ENCODE measurements at places on chromosomes 16 and 17.
A peak's percentile ranks its signal among the peaks of the same experiment; 100 is the strongest.

DNA sequence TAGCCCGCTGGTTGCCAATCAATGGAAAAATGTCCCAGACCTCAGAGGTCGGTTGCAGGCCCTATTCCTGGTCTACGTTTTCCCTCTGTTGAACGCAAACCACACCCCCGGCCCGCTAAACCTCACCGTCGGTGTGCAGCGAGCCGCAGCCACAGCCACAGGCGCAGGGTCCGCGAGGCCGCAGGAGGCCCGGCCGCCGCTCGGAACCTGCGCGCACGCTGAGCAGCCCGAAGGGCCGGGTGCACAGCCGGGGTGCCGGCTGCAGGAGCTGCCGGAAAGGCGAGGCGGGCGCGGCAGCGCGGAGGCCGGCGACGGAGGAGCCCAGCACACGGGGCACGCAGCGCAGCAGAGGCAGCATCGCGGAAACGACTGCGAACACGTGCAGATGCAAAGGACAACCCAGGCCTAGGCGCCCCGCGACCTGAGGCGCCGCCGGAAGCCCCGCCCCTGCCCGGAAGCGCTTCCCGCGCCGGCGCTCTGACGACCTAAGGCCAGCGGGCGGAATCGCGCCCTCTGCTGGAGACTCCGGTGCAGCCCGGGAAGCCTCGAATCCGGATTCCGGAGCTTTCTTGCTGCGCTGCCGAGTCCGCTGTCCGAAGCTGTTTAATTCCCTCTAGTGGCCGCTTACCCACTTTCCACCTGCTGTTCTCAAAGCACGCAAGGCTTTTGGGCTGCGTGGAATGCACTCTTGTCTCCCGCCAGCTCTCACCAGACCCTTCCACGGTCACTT is at the start of gene C1QBP:
C1QBP (minus strand) TSS at position 440 of the 730 bp plus-strand sequence; CDS start at position 358, 82 bp downstream.
- DNase-seq, result peak; percentile 91

GRCh38 chr16:53785044-53785443 is 81.1 kb downstream of the FTO start:
- DNase-seq, result no peak

DNA sequence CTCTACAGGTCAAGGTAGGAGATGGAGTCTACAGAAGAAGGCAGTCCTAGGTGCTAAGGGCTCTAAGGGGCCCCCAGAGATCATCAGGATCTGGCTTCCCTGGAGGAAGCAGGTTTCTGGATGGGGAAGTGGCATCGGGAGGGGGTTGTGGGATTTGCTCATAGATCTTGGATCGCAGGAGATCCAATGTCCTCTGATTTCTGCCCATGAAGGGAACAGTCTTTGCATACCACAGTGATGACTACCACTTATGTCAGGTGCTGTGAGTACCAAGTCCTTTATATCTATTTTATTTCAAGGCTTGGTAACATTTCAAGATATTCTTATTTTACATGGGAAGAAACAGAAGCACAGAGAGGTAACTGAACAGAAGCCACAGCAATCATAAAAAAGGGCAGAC is 164.0 kb downstream of the RGS9 start:
- DNase-seq, result no peak

DNA sequence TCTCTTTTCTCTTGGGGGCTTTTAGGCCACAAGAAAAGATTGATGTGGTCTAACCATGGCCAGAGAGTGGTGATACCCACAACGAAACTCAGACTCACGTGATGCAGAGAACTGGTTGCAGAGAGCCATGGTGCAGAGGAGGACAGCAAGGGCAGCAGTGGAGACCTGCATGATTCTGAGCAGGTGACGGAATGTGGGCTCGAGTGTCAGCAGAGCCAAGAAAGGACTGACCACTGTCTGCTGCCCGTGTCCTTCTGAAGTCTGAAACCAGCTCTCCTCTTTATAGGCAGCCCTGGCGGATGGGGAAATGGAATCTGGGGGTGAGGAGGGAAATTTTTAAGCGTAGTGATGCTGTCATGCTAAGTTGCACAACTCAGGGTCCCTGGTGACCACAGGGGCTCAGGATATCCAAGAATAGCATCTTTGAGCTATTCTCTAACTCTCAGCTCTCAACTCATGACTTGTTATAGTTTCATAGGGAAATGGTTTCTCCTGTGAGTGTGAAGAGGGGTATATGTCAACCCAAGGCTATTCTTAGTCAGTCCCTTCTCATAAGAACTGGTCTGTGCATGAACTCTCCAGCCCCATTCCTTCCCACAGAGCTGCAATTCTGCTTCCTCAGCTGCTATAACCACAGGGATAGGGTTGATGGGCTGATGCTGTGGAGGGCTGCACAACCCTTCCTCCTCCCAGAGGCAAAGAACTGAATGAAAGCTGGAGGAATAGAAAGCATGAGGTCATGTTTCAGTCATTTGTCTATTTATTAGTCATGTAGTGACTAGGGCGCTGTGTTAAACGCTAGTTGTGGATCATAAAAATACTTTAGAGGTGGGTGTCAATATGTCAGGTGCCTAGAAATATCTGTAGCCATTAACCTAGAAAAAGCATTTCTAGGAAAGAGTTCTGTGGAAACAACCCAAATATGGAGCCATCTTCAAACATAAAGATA is at the start of gene CCL3:
CCL3 (minus strand) TSS at position 256 of the 949 bp plus-strand sequence; CDS start at position 171, 85 bp downstream.
- DNase-seq, result no peak

- DNase-seq, result no peak
Observed at GRCh38 chr17:27566671-27567562, 64.1 kb upstream of the LGALS9 start.

Data from stimulated activated CD8-positive, alpha-beta memory T cell treated with anti-CD3 and anti-CD28 coated beads, Interleukin-2, amount 100 ng/mL, for 48 hours (primary cell).